Keratinocyte (primary cell): ENCODE measurements at places on chromosomes 5 and 9. TPM values are rescaled to one million over a fixed set of nuclear protein-coding genes. Genes with fewer than 3 reads are reported as not detected.

PCDHA5 gene
- 0.01 TPM in 1 of 3 replicates, not detected in the others for polyA plus RNA-seq

ENTPD2 gene
- polyA plus RNA-seq: 0.52 to 1.3 TPM (median 0.65 TPM) in 3 replicates

TNFSF8 gene
- polyA plus RNA-seq: not detected in 3 replicates

CCL27 gene
- 0.46 to 1.1 TPM (median 1.1 TPM) in 3 replicates for polyA plus RNA-seq

ANKRD34B gene
- polyA plus RNA-seq: 0.01 TPM in 1 of 3 replicates, not detected in the others

ADAMTS2 gene
- polyA plus RNA-seq: not detected in 3 replicates

PDE6A gene
- 0.03 to 0.05 TPM (median 0.03 TPM) in 3 replicates for polyA plus RNA-seq

TRIM36 gene
- polyA plus RNA-seq: 2.0 to 2.4 TPM (median 2.2 TPM) in 3 replicates

TLN1 gene
- 53.0 to 98.3 TPM (median 54.6 TPM) in 3 replicates for polyA plus RNA-seq

PCDHB8 gene
- not detected in 3 replicates for polyA plus RNA-seq

ADCY2 gene
- 0.01 to 0.13 TPM in 2 of 3 replicates, not detected in the other for polyA plus RNA-seq

GALNT12 gene
- 1.1 to 1.8 TPM (median 1.2 TPM) in 3 replicates for polyA plus RNA-seq

PIP5KL1 gene
- 2.4 to 5.2 TPM (median 4.4 TPM) in 3 replicates for polyA plus RNA-seq

C5orf46 gene
- 0.75 to 2.1 TPM (median 1.0 TPM) in 3 replicates for polyA plus RNA-seq

TEX53 gene
- not detected in 3 replicates for polyA plus RNA-seq

NIPAL4 gene
- polyA plus RNA-seq: 8.2 to 12.6 TPM (median 10.3 TPM) in 3 replicates

CYLC2 gene
- polyA plus RNA-seq: not detected in 3 replicates

COL23A1 gene
- 0.05 TPM in 1 of 3 replicates, not detected in the others for polyA plus RNA-seq

SAXO1 gene
- polyA plus RNA-seq: not detected in 3 replicates

CXXC5 gene
- 0.59 to 1.7 TPM (median 1.0 TPM) in 3 replicates for polyA plus RNA-seq

C9orf50 gene
- not detected in 3 replicates for polyA plus RNA-seq
